Ovary (tissue), 10 donors: ENCODE measurements at places on chromosomes 1 and 21.
A peak's percentile ranks its signal among the peaks of the same experiment; 100 is the strongest.

- DNase-seq, result no peak
These were observed 84.4 kb downstream of the CLEC20A start for GRCh38 chr1:178412400-178412770.

GRCh38 chr1:4048076-4048475 lies 148.0 kb upstream of the C1orf174 start:
- DNase-seq, result no peak

GRCh38 chr1:219782929-219783328 lies 145.4 kb downstream of the SLC30A10 start:
- no peak for DNase-seq

- peak; percentile 64 for DNase-seq
These were observed 74.1 kb upstream of the IRF2BP2 start for GRCh38 chr1:234683861-234684632.

- no peak for DNase-seq
These were observed 6.5 kb downstream of the KANK4 start for GRCh38 chr1:62312698-62313097.

- no peak for DNase-seq
These were observed 292.8 kb downstream of the DISC1 start for GRCh38 chr1:231919239-231919885.

DNA sequence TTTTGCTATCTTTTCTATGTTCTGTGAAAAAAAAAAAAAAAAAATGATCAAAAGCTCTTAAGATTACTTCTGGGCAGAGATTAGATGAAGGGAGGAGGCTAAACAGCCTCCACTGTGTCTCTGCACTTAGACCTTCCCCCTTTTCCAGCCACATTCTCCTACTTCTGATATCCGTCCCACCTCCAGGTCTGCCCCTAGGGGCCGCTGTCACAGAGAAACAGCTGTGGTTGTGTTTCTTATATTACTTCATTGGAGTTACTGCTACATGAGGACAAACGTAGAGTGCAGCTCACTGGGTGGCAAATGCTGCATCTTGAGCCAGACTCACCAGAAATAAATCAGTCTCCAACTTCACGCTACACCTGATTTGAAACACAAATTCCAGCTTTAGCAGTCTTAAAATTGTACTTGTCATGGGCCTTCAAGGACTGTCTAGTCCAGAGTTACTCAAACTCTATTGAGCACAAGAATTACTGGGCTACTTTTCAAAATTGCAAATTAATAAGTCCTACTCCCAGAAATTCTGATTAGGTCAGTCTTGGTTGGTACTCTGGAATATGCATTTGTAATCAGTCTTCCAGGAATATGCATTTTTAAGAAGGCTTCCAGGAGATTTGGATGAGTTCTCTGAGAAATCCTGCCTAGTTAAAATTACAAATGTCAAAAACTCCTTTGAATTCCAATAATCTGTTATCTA lies 125.2 kb upstream of the PTBP2 start:
- DNase-seq, result no peak

GRCh38 chr1:21904704-21905520 lies 32.2 kb downstream of the HSPG2 start:
- peak; percentile 54 for DNase-seq
